GDM1 (cell line): ENCODE measurements at places on chromosomes 6 and 20.
A peak's percentile ranks its signal among the peaks of the same experiment; 100 is the strongest.

DNA sequence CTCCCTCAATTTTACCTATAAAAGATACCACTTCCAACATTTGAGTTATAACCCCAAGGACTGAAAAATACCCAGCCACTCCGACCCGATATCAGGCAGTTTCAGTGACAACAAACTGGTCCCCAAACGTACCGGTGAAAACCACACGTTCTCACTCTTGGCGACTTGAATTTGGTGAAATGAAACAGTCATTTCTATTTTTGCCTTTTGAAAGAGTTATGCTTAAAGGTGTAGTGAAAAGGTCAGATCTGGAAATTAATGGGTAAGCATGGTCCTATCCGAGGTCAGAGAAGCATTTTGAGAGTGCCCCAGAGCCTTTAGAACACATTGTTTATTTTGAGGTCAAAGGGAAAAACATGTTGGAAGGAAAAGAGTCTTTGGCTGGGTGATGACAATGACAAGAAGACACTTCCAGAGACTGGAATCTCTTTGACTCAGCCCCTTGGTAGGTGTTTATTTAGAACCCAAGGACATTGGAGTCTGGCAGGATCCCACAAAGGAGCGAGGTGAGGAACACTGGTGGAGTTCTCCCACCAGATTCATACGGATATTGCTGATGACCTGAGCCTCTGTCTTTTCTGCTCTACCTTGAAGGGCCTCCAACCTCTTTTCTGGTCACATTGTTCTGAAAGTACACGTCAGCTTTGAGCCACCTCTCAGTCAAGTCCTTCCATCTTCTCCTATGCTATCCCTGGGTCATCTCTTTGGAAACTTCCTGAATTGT is 235.0 kb downstream of the GMPR start:
- DNase-seq, result no peak

DNA sequence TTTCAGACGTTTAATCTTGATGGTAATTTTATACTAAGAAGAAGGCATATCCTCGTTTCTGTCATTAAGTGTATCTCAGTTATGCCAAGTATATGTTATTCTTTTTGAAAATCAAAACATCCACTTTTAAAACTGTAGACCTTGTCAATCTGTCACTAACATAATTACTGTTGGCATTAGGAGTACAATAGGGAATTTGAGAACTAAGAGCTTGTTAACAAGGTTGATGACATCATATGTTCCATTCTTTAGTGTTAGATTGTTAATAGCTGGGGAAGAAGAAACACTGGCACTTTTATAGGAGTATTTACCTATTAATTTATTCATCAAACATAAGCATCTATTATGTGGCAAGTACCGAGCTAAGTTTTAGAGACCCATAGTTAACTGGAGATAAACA is 76.2 kb downstream of the MAP3K4 start:
- DNase-seq, result no peak

DNA sequence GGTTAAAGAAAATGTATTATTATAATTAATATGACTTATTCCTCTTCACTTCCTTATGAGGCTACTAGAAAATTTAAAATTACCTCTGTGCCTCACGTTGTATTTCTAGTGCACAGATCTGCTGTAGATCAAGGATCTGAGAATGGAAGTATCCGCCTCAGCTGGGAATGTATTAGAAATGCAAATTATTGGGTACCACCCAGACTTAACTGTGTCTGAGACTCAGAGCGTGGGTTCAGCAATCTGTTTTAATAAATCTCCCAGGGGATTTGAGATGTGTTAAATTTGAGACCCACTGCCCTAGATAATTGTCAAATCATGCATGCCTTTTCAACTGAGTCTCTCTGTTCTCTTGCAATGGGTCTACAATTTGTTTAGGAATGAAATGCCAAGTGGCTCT is 658.0 kb upstream of the NOX3 start:
- DNase-seq, result no peak

- DNase-seq, result no peak
These were observed 11.8 kb upstream of the CAP2 start for GRCh38 chr6:17381424-17382147.

GRCh38 chr6:16222826-16223225 is 15.6 kb upstream of the GMPR start:
- DNase-seq, result no peak

GRCh38 chr20:52799130-52799529 is 173.0 kb upstream of the TSHZ2 start:
- DNase-seq, result no peak

GRCh38 chr20:17617868-17618672 is 48.2 kb downstream of the DSTN start:
- no peak for DNase-seq

- no peak for DNase-seq
These were observed 17.7 kb upstream of the TMEM30A start for GRCh38 chr6:75302280-75302679.

DNA sequence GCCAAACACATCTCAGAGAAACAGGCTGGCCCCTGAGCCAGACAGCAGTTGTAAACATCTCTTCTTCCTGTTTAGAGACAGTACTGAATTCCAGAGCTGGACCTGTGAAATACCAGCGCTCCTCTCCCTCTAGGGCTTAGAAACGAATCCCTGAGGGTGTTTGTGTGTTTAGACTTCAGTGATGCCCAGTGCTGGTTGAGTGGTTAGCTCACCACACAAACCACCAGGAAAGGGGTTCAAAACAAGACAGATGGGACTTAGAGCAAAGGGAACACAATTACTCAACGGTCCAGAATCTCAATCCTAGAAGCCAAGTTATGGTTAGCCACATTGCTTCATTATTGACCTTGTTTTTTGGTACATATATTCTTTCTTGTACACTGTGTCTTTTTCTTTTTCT is 108.7 kb upstream of the TMEM170B start:
- no peak for DNase-seq

DNA sequence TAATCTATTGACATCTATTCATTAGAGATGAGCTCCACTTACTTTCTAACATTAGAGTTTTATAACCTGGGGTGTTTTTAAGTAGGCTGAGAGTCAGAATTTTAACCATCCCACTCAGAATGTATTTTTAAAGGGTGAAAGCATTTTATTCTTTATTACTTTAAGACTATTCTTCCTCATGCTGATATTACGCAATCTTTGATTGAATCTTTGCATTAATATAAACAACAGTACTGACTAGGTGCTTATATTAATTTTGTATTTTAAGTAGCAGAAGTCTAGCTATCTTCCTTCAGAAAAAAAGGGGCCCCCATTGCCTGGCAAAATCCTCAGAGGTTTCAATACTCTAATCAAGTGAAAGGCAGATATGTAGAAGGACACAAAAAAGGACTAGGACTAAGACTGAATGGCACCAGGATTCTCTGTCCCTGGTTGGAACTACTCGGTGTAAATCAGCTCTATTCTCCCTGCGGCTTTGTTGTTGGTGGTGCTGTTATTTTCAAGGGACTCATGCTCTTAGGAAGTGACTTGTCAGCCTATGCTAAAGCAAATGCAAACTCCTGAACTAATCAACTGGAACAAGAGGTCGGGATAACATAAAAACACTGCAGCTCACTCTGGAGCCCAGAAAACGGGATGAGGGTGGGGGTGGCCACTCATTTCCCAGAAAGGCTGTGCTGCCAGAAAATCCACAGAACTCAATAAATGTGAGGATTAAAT is 1324.4 kb downstream of the GRIK2 start:
- no peak for DNase-seq

DNA sequence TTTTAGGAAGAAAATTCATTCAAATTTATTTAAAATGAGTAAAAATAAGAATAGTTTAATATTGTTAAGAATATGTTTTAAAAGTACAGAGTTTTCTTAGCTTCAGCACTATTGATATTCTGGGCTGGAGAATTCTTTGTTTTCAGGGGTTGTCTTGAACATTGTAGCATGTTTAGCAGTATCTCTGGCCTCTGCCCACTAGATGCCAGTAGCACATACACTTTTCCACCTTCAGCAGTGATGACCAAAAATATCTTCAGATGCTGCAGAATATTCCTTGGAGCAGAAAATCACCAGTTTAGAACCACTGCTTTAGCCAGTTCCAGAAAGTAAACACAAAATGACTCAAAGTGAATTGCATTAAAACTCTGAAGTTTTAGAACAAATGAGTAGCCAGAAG is 19.4 kb upstream of the SDHAF4 start:
- no peak for DNase-seq

GRCh38 chr20:48708116-48708515 is 119.7 kb downstream of the PREX1 start:
- DNase-seq, result no peak

DNA sequence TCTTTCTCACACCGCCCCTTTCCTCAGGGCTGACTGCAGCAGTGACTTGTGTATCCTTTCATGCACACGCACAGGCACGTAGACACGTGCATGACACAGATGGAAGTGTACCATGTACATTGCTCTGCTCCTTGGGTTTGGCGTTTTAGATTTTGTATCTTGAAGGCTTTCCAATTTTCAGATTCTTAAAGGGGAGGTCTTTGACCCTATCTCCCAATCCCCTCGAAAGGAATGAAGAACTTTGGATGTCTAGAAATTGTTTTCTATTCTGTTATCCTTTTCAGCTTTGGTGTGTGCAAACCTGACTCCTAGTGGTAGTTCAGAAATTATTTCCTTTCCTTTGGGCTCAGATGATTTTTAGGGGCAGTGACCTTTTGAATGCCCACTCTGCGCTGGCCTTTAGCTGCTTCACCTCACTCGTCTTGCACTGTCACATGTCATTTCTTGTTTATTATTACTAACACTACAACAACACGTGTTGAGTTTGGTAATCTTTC is 63.0 kb downstream of the HIVEP1 start:
- DNase-seq, result no peak

GRCh38 chr6:4635666-4636065 is 140.5 kb upstream of the CDYL start:
- DNase-seq, result no peak

GRCh38 chr6:26331218-26332073 is 33.6 kb upstream of the BTN3A2 start:
- DNase-seq, result no peak

DNA sequence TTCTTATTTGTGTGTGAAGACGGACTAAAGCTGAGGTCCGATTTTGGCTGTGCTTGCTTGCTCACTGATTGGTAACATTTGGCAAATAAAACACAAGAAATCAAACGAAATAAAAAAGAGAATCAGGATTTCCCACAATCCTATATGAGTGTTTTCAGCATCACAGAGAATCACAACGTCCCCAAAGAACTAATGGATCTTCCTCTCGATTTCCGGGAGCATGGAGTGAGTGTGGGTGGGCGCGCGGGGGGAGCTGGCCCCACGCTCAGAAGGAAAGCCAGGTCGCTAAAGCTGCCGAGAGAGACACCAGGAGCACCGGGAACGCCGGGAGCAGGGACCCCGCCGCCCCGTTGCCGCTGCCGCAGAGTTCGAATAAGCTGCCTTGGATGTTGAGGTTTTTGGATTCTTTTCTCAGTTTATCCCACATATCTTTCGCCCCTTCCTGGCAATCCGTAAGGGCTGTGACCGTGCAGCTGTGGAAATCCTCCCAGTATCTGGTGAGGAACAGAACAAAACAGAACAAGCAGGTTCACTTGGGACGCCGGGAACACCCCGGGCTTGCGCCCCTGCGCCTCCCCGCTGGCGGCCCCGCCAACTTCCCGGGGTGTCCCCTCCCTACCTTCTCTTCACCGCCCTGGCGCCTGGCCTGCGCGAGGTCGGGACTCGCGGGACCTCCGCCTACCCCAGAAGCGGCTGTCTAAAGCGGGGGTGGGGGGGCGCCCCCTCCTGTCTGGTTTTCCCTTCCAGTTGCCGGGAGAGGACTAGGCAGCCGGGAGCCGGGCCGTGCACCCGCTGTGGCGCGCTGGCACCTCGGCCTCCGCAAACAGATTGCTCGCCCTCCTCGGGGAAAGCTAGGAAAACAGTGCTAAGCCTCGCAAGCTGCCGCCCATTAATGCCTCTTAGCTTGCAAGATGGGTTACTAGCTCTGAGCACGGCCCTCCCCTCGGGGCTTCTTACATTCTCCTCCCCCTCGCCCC is 7.7 kb downstream of the NRN1 start:
- no peak for DNase-seq

DNA sequence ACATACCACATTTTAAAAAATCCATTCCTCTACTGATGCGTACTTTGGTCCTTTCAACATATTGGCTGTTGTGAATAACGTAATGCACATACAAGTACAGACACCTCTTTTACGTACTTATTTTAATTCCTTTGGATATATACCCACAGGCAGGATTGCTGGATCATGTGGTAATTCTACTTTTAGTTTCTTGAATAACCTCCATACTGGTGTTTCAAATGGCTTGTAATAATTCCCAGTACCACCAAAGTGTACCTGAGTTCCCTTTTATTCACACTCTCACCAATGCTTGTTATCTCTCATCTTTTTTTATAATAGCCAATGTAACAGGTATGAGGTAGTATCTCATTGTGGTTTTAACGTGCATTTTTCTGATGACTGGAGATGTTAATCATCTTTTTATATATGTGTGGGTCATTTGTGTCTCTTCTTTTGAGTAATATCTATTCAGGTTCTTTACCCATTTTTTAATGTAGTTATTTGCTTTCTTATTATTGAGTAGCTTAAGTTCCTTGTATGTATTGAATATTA is 191.9 kb downstream of the ADGB start:
- no peak for DNase-seq

- DNase-seq, result no peak
These were observed 314.2 kb downstream of the CDC5L start for GRCh38 chr6:44701637-44702101.

GRCh38 chr6:105810105-105810921 is 275.8 kb upstream of the PRDM1 start:
- peak; percentile 84 for DNase-seq

GRCh38 chr6:137494281-137494987 is at the start of gene OLIG3:
TSS of gene OLIG3 (minus strand) at chr6:137494394. CDS start at chr6:137494170, 224 bp downstream.
- no peak for DNase-seq

GRCh38 chr6:118468682-118469465 is 79.2 kb upstream of the PLN start:
- no peak for DNase-seq

- DNase-seq, result peak; percentile 69
These were observed at the start of gene ACSS1 for GRCh38 chr20:25058051-25058846. TSS of gene ACSS1 (minus strand) at chr20:25058139. CDS start at chr20:25058102, 37 bp downstream.

- DNase-seq, result no peak
These were observed 54.6 kb downstream of the PPARD start for GRCh38 chr6:35396991-35397390.

GRCh38 chr6:170166511-170167122 is 124.3 kb downstream of the DLL1 start:
- DNase-seq, result no peak

DNA sequence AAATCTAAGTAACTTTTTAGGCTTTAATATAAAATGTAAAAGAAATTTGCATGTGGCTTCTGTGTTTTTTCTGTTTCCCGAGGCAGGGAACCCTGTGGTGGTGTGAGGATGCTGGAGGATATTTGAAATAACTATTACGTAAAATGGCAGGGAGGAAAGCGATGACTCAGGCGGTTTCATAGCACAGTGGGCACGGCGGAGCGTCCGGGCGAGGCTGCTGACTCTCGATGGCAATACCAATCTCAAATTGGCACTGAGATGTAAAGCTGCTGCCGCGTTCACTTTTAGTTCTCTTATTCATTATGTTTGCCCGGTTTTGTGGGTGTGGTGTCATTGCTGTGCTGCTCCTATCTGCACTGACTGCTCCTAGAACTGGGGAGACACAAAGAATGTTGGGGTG is 254.3 kb downstream of the THBS2 start:
- no peak for DNase-seq
